ENCODE measurements at places on chromosomes 4 and X. TPM values are rescaled to one million over a fixed set of nuclear protein-coding genes. Genes with fewer than 3 reads are reported as not detected.
A peak's percentile ranks its signal among the peaks of the same experiment; 100 is the strongest.

The PTCHD1 gene
- 1.7 TPM for total RNA-seq

GRCh38 chr4:24235618-24236017, 345.8 kb upstream of the PPARGC1A start:
- peaks cover 5% of the 10 kb centered on the region for H3K27me3 ChIP-seq
- H3K36me3 ChIP-seq: no peaks in the 10 kb centered on the region
- H3K4me1 ChIP-seq: no peaks in the 10 kb centered on the region
- no peak overlapping the region for H3K4me3 ChIP-seq
- H3K27ac ChIP-seq: no peak overlapping the region

The SHOX gene
- 0.19 TPM for total RNA-seq

- peak overlapping the region; percentile 61 for H3K27ac ChIP-seq
- H3K36me3 ChIP-seq: no peaks in the 10 kb centered on the region
- peaks cover 20% of the 10 kb centered on the region for H3K4me1 ChIP-seq
- H3K27me3 ChIP-seq: no peaks in the 10 kb centered on the region
Observed at GRCh38 chrX:129737916-129738315, 863 bp upstream of the XPNPEP2 start.
